ENCODE measurements at places on chromosomes 6 and 20.

- DNase-seq = no peak
Observed at GRCh38 chr20:61560361-61560853, 308.3 kb downstream of the CDH4 start.

- no peak for DNase-seq
Observed at GRCh38 chr20:25517124-25517523, 68.2 kb downstream of the NINL start.

DNA sequence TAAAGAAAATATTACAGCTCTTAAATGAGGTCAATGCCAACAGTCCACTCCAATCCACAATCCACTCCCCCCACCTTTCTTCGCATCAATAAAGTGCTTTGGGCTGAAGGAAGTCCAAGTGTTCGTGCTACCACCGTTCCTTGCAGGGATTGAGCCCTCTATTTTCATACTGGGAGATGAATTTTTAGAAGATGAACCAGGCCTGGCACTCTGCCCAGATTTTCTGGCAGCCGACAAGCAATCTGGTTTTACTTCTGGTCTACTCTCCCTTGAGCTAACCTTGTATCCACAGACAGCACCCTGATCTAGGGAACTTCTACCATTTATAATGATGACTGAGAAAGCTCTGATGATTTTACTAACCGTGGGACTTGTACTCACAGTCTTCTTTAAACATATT, 72.3 kb downstream of the BTBD9 start:
- DNase-seq = no peak

DNA sequence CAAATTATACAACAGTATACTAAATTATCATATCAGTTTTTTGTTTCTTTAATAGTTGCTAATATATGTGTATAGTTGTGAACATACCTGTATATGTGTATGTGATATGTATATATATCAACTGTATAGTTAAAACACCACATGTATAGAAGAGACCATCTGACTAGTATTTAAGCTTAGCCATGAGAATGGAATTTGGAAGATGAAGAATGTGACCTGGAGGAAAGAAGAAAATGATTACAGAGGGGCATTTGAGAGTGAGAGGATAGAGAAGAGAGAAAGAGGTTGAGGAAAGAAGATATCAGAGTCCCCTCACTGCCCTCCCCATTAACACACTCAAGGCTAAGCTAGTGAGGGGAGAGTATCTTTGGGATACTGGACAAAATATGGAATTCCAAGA, 335.9 kb downstream of the BCKDHB start:
- no peak for DNase-seq

DNA sequence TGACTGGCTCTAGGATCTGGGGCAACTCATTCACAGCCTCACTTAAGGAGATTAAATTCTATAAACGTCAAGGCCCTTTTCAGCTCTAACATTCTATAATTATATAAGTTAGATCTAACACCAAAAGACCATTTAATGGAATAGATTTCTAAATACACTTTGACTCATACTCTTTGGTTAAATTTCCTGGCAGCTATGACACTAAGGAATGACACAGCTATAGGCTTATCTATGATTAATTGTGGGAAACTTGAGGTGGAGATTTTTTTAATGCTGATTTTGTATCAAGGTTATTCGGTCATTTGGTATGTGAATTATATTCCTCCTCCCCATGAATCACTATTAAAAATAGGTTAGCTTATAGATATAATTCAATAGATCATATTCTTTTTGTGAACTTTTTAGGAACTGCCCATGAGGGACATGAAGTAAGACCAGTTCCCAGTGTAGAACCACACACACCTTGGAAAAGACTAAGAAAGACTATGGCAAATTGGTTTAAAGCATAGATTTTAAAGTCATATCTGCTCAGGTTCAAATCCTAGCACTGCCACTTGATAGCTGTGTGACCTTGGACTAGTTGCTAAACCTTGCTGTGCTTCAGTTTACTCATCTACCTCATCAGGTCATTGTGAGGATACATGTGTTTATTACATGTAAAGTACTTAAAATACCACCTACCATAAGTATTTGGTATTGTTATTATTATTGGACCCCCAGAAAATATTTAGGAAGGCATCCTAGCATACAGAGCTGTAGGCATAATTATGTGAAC, 116.0 kb downstream of the CRYBG1 start:
- no peak for DNase-seq

- DNase-seq = no peak
Observed at GRCh38 chr6:2085657-2086056, 159.7 kb downstream of the GMDS start.

GRCh38 chr6:168834042-168834587, 393.1 kb downstream of the SMOC2 start:
- DNase-seq = no peak

All from effector CD4-positive, alpha-beta T cell (primary cell).